D341Med (cell line): ENCODE measurements at places on chromosomes 16 and 17.

GRCh38 chr17:61384692-61385576, 14.7 kb upstream of the TBX2 start:
- DNase-seq, result no peak

- no peak for DNase-seq
Observed at GRCh38 chr16:65834688-65835087, 531.8 kb upstream of the CDH5 start.

DNA sequence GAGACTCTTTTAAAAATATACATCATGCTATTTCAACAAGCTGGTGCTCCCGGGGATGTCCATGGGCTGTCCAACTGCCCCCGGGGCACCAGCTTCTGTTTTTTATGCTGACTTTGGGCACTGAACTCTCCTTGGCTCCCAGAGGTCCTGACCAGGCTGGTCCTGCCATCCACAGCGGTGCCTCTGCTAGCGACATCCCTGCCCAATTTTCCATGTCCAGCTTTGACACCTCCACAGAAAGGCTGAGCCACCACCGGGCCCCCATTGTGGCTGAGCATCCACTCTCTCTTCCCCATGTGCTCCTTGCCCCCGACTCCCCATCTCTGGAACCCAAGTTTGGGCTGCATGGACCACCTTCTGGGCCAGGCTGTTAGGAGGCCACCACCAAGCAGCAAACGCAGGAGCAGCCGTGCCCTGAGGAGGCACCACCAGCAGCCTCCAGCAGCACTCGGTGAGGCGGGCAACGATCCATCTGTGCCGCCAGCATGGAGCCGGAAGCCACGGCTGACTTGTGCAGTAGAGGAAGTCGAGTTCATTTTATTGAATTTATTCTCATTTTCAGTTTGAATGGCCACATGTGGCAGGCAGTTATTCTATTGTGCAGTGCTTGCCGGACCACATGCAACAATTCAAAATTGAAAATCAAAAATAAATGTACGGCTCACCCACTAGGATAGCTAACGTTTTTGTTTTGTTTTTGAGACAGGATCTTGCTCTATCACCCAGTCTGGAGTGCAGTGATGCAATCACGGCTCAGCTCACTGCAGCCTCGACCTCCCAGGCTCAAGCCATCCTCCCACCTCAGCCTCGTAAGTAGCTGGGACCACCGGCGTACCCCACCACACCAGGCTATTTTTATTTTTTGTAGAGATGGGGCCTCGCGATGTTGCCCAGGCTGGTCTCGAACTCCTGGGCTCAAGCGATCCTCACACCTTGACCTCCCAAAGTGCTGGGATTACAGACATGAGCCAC, 2.8 kb upstream of the MEAK7 start:
- DNase-seq, result no peak

DNA sequence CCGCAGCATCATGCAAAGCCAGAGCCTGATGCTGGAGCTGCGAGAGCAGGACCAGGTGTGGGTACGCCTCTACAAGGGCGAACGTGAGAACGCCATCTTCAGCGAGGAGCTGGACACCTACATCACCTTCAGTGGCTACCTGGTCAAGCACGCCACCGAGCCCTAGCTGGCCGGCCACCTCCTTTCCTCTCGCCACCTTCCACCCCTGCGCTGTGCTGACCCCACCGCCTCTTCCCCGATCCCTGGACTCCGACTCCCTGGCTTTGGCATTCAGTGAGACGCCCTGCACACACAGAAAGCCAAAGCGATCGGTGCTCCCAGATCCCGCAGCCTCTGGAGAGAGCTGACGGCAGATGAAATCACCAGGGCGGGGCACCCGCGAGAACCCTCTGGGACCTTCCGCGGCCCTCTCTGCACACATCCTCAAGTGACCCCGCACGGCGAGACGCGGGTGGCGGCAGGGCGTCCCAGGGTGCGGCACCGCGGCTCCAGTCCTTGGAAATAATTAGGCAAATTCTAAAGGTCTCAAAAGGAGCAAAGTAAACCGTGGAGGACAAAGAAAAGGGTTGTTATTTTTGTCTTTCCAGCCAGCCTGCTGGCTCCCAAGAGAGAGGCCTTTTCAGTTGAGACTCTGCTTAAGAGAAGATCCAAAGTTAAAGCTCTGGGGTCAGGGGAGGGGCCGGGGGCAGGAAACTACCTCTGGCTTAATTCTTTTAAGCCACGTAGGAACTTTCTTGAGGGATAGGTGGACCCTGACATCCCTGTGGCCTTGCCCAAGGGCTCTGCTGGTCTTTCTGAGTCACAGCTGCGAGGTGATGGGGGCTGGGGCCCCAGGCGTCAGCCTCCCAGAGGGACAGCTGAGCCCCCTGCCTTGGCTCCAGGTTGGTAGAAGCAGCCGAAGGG, 24.2 kb downstream of the C1QTNF1 start:
- DNase-seq, result peak; percentile 49

- DNase-seq, result peak; percentile 91
Observed at GRCh38 chr16:89860747-89861304, 12.6 kb upstream of the TCF25 start.

DNA sequence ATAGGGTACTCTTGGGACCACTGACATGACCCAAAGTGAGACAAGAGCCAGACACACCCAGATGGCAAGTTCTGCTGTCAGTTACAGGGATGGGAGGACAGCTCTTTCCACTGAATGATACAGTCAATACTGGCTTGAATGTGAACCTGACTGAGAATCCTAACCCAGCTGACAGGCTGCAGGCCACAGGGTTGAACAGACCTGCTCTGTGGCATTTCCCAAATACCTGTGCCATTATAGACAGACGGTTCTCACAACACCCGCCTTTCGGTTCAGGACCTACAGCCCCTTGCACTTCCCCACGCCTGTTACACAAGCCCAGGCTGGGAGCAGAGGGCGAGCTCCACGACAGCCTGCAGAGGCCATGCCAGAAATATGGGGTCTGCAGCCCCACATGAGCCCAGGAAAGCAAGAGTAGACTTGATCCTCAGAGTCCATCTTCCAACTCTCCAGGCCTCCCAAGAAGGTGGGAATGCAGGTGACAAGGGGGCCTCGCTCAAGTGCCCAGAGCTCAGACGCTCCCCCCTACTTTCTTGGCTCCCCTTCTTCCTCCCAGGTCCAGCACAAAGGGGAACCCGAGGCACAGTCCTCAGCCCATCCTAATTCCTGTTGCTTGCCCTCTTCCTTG, 314.3 kb downstream of the SOX9 start:
- no peak for DNase-seq

- DNase-seq, result peak; percentile 8
Observed at GRCh38 chr16:28610595-28611191, 849 bp upstream of the SULT1A1 start.

GRCh38 chr17:75595284-75595919, 7.8 kb downstream of the MYO15B start:
- DNase-seq, result no peak

DNA sequence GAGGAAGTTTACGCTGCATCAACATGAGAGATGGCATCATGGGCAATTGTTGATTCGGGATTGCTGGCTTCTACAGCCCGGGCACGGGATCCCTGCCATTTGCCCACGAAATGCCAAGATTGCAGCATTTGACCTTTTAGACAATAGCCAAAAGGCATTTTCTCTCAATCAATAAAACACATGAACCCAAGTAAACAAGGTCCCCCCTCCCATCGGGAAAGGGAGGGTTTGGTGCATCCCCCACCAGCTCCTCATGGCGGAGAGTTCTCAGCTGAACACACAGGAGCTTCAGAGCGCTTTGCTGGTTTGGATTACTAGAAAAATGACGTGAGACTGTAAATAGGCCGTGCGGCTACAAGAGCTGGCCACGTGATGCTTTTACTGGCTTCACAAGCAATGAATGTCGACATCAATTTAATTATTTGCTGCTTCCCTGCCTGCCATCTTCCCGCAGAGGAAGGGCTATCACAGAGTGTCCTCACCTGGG, 147.6 kb downstream of the C16orf95 start:
- DNase-seq, result no peak

DNA sequence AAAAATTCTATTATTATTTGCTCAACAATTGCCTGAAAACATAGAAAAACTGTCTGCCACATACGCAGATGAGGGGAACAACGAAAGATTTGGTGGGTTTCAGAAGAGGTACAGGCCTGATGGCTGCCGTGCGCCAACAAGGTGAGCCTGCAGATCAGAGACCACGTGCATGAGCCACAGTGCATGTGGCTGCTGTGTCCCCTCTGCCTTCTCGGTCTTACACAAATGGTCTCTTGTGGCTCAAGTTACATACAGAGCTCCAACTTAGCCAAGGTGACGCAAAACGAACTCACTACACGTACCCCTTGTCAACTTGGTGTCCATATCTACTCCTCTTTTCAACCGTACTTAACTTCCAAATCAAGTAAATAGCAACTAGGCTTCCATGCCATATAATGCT, 82.3 kb downstream of the ADCY9 start:
- no peak for DNase-seq

DNA sequence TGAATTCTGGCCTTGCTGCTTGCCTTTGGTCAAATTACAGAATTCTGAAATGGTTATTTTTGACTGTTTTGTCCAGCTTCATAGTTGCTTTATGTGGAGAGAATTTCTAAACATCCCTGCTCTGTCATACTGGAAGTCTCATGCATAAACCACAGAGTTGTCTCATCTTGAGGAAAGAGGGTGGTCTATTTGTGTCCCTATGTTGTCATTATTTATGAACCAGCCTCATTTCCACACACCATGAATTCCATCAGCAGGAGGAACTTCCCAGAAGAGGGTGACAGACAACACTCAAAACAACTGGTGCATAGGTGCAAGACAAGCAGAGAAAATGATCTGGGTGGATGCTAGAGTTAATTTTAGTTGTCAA, 525.8 kb upstream of the GOT2 start:
- DNase-seq, result no peak

GRCh38 chr16:55016515-55016914, 85.8 kb downstream of the IRX5 start:
- no peak for DNase-seq

GRCh38 chr17:77320485-77321256, 179.9 kb downstream of the SEC14L1 start:
- DNase-seq, result no peak

DNA sequence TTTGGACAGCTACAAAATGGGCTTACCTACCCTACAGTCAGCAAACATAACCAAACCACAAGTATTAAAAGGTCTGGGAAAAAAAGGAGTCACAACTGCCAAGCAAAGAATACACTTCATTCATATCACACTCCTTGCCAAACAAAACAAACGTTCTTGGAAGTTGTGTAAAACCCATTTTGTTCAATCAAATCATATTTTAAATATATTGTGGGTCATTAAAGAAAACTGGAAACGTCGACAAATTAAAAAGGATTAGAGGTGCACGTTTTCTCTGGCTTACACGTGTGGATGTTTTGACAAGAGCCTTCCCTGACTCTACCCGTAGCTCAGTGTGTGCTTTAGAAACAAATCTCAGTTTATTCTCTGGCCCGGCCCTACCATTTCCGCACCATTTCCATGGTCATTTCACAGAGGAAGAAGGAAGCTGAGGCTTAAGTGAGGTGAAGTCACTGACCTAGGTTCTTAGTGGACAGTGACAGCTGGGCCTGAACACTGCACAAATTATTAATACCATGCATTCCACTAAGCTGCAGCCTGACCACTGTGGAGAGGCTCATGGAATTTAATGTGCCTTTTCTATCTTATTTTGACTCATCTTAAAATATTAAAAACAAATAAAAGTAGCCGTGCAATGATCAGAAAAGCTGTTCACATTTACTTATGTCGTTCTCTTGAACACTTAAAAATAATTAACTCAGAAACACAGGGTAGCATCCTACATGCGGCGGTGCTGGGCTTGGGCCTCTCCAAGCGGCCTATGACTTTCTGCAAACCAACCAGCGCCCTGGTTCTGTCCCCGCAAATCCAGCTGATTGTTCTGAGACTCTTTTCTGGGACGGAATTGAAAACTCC, 968 bp downstream of the CEP112 start:
- DNase-seq, result peak; percentile 27

DNA sequence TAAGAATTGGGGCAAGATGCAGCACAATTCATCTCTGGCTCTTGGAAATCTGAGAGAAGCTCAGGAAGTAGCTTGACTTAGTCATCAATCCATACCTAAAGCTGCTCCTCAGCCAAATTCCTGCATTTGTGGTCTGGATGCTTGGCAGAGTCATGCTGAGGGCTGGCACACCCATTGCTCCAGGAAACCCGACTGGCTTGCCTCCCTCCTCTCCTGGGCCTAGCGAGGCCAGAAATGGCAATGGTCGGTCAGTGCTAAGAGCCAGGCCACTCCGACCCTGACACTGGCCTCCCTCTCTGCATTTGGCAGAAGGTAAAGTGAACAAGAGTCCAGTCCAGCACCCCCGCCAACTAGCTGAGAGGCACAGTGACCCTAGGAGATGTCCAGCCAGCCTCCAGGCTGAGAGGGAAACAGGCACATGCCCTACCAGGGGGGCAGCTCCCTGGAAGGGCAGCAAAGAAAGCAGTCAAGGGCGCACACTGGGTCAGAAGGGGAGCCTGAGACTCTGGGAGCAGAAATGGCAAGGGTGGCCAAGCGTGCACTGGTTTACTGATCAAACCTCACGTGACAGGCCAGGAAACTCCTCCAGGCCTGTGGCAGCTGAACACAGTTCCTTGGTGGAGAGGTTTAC, 10.0 kb downstream of the POLDIP2 start:
- DNase-seq, result no peak

DNA sequence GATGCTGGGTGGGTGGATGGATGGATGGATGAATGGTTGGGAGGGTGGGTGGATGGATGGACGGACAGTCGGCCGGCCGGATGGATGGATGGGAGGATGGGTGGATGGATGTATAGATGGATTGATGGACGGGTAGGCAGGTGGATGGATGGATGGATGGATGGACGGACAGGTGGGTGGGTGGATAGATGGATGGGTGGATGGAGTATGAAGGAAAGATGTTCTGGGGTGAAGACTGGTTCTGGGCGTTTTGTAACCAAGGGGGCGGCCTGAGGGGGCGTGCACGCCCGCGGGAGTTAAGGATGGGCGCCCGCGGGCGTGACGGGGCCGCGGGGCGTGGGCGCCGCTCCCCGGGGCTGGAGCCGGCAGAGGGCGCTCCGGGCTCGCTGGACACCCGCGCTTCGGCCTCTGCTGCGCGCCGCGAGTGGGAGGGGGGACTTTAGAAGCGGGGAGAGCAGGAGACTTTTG, at the start of gene NECAB2:
Gene NECAB2, plus strand, starts transcription at position 407 of the 468 bp plus-strand sequence. CDS start 405 bp downstream, outside the sequence.
- DNase-seq, result peak; percentile 93

DNA sequence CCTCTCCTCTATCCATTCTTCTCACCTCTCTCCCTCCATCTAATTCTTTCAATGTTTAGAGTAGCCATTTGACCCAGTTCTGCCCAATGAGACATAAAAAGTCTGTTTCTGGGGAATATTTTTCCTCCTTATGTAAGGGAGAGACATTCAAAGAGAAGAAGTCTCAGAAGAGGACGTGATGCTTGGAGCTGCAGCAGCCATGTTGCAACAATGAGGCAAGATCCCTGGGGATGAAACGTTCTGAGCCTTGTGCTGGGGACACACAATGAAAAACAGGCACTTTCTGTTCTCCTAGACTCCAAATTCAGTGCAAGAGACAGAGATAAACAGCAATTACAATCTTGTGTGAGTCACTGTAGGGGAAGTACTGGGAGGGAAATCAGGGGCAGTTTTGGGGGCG, 130.8 kb downstream of the FOXL1 start:
- no peak for DNase-seq
